ENCODE measurements at places on chromosomes 2 and 18.

DNA sequence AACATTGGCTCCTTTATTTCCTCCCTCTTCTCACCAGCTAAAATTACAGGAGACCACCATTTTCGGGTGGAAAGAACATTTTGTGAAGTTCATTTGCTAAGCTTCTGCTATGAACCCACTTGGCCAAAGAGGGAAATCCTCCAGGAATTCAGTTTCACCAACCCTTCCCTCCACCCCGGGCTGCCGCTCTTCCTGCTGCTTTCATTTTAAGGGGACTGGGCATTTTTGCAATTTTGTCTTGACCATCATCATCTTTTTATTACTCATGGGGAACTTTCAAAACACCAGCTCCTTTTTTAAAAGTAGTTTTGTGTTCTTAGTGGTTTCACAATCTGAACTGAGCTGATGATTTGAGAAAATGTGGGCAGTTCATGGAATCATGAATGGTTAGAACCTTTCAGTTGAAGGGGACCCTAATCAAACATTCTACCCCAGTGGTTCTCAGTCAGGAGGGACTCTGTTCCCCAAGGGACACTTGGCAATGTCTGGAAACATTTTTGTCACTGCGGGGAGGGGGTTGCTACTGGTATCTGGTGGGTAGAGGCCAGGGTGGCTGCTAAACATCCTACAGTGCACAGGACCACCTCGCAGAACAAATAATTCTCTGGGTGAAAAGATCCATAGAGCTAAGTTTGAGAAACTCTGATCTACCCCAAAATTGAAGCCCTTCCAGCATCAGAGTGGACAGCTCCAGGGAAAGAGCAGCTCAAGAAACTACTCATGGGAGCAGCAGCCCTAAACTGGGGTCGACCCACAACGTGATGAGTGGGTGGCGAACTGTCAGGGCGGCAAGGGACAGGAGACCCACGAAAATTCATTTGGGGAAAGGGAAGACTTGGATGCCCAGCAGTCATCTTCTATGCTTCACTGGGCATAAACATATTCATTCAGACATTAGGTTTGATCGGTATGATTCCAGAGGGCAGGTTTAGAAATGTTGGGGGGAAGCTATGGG is 92.9 kb downstream of the ACKR3 start:
- DNase-seq: no peak

GRCh38 chr2:72931280-72931910 is 14.1 kb downstream of the EMX1 start:
- no peak for DNase-seq

GRCh38 chr2:101147971-101148370 is 3.2 kb downstream of the TBC1D8 start:
- DNase-seq: no peak

- no peak for DNase-seq
These were observed 21.7 kb upstream of the RAB11FIP5 start for GRCh38 chr2:73134471-73134870.

GRCh38 chr2:178764097-178764496 is 43.1 kb downstream of the TTN start:
- no peak for DNase-seq

DNA sequence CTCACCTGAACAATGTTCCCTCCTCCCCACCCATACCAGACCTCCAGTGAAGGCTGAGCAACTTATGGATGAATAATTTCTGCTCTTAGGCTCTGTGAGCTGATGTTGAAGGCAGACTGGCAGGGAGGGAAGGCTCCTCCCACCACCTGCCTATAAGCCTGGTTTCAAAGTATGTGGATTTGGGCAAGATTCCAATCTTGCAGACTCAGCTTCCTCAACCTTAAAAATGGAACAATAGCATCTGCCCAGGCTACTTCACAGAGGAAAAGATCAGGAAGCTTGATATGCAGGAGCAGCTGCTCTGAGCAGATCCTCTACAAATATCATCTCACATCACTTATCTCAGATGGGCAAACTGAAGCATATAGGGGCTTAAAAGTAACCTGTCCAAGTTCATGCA is 112.2 kb downstream of the ZFP36L2 start:
- DNase-seq: no peak

DNA sequence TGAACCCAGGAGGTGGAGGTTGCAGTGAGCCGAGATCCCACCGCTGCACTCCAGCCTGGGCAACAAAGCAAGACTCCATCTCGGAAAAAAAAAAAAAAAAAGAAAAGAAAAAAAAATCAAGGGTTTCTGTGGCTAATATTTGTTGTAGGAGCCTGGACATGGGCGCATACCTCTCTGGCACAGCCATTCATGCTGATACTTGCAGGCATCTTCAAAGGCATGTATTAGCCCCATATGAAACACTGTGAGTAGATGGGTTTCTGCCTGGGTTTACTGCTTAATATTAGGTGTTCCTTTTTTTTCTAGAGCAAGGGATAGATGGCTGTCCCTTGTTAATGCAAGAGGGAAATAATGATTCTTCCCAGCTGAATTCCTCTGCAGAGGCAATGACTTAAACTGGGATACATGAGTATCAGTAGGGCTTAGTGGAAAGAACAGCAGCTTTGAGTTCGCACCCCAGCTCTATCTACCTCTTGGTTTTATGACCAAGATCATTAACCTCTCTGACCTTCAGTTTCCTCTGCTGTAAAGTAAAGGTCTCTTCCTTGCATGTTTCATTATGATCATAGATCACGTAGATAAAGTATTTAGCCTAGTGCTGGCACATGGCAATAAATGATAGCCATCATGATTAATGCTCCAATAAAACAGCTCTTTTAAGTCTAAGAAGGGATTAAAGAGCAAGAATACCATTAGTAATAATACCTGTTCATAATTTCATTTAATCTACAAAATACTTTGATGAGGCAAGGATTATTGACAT is 4.5 kb upstream of the ATL2 start:
- no peak for DNase-seq

- no peak for DNase-seq
These were observed 345.9 kb downstream of the TSN start for GRCh38 chr2:122101319-122101718.

GRCh38 chr2:32697156-32697555 is 69.3 kb downstream of the TTC27 start:
- no peak for DNase-seq

GRCh38 chr18:7102131-7102530 is 15.5 kb downstream of the LAMA1 start:
- no peak for DNase-seq

DNA sequence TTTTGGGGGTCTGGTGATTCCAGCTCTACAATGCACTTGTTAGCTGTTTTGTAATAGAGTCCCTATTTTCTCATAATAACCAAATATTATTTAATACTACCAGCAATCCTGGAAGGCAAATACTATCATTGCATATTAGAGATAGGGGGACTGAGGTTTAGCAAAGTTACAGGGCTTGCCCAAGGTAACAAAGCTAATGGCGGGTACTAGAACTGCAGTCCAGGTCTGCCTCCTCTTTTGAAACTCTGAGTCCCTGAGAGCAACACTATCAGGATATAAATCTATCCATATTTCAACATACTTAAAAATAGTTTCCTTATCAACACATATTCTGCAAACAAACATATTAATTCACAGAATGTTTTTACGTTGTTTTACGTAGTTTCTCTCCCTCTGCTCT is 235.5 kb upstream of the ACVR2A start:
- no peak for DNase-seq

GRCh38 chr2:24836206-24836605 is 43.0 kb downstream of the CENPO start:
- DNase-seq: no peak

DNA sequence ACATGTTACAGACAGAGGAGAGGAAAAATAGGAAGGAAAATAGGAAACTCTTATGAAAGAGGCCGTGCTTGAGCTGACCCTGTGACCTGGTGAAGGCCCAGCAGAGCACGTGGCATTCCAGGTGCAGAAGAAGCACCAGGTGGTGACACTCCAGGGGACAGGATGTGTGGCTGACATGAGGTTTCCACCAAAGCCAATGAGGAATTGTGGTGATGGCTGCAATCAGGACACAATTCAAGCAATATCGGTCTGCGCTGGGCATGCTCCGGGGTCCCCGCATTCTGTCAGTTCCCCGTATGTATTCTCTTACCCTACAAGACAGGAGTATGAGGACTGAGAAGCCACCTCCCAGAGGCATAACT is 504.2 kb downstream of the EIPR1 start:
- DNase-seq: no peak

DNA sequence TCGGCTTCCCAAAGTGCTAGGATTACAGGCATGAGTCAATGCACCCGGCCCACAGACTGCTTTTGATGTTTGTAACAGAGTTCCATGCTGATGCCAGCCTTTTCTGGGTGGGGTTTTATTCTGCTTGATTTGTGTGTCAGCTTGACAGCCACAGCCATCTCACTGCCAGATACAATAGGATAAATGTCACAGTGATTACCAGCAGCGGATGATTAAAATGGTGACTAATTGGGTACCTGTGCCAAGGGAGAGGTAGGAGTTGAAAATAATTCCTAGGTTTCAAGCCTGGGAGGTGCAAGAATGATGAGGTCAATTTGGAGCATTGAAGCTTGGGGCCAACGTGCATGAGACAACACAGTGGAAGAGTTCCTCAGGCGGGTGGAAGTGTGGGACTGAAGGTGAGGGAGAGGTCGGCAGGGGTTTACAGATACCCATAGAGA is 39.4 kb downstream of the SH2D6 start:
- DNase-seq: no peak

DNA sequence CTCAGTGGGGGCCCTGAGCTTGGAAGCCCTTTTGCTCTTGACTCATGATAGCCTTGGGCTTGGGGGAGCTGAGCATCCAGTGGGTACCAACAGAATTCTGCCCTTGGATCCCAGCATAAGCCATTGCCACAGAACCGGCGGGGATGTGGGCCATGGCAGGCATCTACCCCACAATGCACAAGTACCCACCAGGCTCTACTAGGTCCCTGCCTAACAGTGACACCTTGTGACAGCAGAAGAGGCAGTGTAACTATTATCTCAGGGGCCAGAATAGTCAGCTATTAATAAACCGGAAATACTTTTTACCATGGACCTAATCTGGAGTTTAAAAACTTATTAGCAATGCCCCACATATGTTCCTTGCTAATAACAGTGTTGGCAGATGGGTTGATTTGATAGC is 397.2 kb downstream of the TMEM182 start:
- no peak for DNase-seq

- DNase-seq: no peak
These were observed 37.6 kb upstream of the MCM6 start for GRCh38 chr2:135913727-135914365.

DNA sequence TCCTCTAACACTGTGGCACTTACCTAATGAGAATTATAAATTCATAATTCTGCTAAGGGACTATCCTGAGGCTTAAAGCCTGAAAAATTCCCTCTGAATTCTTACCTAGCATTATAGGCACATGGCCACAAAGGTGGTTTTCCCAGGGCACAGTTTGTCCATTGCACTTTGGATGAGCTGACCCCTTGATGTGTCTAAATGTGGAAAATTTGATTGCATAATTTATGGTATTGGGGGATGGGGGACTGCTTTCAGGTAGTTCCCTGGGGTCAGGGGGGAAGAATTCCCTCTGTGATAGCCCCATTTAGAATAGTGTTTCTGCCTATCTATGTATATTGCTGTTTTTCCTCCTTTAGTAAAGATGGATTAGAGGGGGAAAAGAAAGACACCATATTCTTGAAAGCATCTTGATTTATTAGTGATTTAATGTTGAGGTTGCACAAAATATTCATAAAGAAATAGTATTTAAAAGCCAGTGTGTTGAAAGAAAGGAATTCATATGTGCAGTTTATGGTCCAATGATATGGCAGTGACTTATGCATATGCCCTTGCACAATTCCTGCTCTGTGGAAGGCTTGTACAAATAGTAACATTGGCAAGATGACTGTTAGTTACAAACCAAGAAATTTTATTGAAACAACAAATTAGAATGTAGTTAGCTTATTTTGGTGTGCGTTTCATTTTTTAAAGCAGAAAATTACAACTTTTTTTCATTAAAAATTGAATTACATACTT is 8.7 kb upstream of the HTR2B start:
- DNase-seq: no peak

- DNase-seq: no peak
These were observed 186.5 kb upstream of the RASGRP3 start for GRCh38 chr2:33289961-33290360.

DNA sequence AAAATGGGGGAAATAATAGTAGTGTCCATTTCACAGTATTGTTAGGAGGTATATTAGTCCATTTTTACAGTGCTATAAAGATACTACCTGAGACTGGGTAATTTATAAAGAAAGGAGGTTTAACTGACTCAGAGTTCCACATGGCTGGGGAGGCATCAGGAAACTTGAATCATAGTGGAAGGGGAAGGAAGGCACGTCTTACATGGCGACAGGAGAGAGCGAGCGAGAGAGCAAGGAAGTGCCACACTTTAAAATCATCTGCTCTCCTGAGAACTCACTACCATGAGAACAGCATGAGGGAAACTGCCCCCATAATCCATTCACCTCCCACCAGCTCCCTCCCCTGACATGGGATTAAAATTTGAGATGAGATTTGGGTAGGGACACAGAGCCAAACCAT is 23.4 kb downstream of the MGAT5 start:
- DNase-seq: no peak

- no peak for DNase-seq
These were observed 62.3 kb upstream of the ZFP36L2 start for GRCh38 chr2:43288417-43289305.

- no peak for DNase-seq
These were observed 65.4 kb upstream of the ST3GAL5 start for GRCh38 chr2:85954192-85954589.

DNA sequence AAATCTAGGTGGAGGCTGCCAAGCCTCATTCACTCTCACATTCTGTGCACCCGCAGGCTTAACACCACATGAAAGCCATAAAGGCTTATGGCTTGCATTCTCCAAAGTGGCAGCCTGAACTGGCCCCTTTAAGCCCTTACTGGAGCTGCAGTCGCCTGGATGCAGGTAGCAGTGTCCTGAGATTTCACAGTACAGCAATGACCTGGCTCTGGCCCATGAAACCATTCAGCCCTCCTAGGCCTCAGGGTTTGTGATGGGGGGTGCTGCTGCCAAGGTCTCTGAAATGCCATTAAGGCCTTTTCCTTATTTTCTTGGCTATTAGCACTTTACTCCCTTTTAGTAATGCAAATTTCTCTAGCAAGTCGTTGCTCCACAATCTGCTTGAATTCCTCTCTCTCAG is 48.6 kb downstream of the RNMT start:
- DNase-seq: no peak

- no peak for DNase-seq
These were observed 5.3 kb upstream of the RPL37A start for GRCh38 chr2:216493334-216493685.

DNA sequence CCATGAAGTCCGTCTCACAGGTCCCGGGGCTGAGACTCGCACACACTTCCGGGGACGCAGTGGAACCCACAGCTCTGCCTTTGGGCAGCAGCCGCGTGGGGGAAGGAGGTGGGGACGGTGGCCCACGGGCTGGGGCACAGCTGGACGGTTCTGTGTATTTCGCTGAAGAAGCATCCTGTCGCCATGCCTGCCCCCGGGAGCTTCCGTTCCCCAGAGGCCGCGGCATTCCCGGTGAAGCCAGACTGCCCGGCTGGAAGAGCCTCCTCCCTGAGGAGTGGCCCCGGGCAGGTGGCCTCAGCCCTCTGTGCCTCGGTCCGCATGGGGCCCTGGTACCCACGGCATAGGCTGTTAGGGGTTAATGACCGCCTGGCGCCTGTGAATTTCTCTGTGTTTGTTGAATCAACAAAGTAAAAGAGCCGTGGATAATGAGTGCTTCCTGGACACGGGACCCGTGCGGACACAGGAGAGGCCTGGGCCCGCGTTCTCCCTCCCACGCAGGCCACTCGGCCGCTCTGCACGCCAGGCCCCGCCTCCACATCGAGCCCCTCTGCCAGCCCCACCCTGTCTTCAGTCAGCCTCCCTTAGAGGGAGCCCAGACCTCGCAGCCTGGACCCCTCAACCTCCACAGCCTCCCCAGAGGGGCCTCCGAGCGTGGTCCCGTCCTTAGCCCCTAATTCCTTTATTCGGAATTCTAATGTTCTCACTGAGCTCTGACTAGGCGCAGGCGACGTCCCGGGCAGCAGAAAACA is 51.0 kb downstream of the KCNG2 start:
- DNase-seq: no peak
